ENCODE measurements at places on chromosomes 2 and 18. TPM values are rescaled to one million over a fixed set of nuclear protein-coding genes. Genes with fewer than 3 reads are reported as not detected.

OR6B2 gene
- not detected for total RNA-seq

GNAL gene
- 3.5 TPM for total RNA-seq

B3GNT7 gene
- total RNA-seq, result 32.9 TPM

SLC39A10 gene
- 26.3 TPM for total RNA-seq

TFCP2L1 gene
- 36.1 TPM for total RNA-seq

CDK5R2 gene
- 0.17 TPM for total RNA-seq

IL1F10 gene
- total RNA-seq, result not detected

ERMN gene
- total RNA-seq, result 1.6 TPM

OTOS gene
- total RNA-seq, result not detected

EVA1A gene
- total RNA-seq, result 35.8 TPM

TNS1 gene
- 377 TPM for total RNA-seq

ACVR2A gene
- total RNA-seq, result 56.5 TPM

VSNL1 gene
- total RNA-seq, result 6.9 TPM

SLC30A3 gene
- total RNA-seq, result 0.77 TPM

Data from lung (tissue), 17 donors.